ENCODE measurements at places on chromosomes 13 and 19.

- H3K4me3 ChIP-seq = no peak overlapping the region
- H3K27ac ChIP-seq = no peak overlapping the region
- no peaks in the 10 kb centered on the region for H3K4me1 ChIP-seq
- H3K36me3 ChIP-seq = no peaks in the 10 kb centered on the region
Measured at GRCh38 chr13:75425216-75426009, 56.6 kb downstream of the TBC1D4 start.

- no peaks in the 10 kb centered on the region for H3K27me3 ChIP-seq
- H3K27ac ChIP-seq = no peak overlapping the region
- no peaks in the 10 kb centered on the region for H3K4me1 ChIP-seq
- H3K36me3 ChIP-seq = peaks cover 57% of the 10 kb centered on the region
- DNase-seq = no peak
- no peak overlapping the region for H3K4me3 ChIP-seq
Measured at GRCh38 chr19:10550336-10550735, 6.6 kb downstream of the ATG4D start.

DNA sequence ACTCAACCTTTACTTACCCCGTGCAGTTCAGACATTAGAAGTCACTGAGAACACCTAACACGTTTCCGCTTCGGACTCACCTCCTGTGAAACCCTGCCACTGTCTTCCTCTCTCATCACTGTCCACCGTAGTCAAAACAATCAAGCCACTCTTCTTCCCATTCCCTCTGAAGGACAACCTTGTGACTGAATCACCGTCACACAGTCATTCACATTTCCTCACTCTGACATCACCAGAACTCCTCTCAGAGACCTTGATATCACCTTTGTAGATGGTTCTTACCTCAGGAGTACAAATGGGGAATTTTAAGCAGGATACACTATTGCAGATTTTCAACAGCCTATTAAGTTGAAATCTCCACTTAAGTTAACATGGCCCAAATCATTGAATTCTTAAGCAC lies 1.3 kb upstream of the KBTBD6 start:
- no peak overlapping the region for H3K27ac ChIP-seq
- H3K27me3 ChIP-seq = no peaks in the 10 kb centered on the region

DNA sequence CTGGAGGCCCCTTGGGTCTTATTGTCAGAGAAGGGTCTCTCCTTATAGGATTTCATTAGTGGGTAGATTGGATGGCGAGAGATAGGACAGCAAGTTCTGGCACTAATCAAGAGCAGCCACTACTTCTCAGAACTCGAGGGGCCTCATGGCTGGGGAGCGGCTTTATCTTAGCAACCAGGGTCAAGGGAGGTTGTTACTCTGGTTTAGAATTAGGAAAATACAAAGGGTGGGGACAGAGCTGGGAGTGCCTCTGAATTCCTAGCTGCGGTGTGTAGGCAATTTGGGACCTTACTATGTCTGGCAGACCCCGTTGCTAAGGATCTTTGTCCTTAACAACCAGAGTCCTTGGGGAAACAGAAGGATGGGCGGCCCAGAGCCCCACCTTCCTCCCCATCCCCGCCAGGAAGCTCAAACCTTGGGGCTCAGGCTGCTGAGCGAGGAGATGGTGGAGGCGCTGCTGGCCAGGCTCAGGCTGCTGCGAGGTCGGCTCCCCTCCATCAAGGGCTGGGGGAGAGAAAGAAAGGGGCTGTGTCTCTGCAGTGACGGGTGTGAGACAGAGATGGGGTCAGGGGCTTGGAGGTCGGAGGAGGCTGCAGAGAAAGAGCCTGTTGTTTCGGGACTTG lies 1.2 kb downstream of the PLEKHA4 start:
- no peak overlapping the region for H3K27ac ChIP-seq
- H3K4me1 ChIP-seq = peaks cover 5% of the 10 kb centered on the region
- no peak overlapping the region for H3K4me3 ChIP-seq

DNA sequence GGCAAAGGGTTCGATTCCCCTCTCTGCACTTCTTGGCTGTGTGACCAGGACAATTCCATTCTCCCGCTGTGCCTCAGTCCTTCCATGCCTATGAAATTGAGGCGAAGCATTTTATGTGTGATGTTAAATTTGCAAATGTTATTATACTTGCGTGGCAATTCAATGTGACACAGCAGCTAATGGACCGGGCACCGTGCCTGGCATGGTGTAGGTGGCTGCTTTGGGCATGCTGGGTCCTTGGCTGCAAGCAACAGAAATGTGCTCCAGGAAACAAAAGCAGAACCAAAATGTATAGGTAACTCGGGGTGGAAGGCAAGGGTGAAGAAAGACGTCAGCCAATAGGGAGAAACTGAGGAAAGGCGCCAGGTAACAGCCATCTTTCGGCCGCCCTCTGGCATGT lies 37.1 kb downstream of the TINCR start:
- H3K36me3 ChIP-seq = no peaks in the 10 kb centered on the region
- no peak for DNase-seq
- no peaks in the 10 kb centered on the region for H3K27me3 ChIP-seq
- no peaks in the 10 kb centered on the region for H3K4me1 ChIP-seq
- no peak overlapping the region for H3K27ac ChIP-seq
- H3K4me3 ChIP-seq = no peak overlapping the region

- no peak overlapping the region for H3K4me3 ChIP-seq
- H3K4me1 ChIP-seq = peaks cover 20% of the 10 kb centered on the region
- H3K27me3 ChIP-seq = no peaks in the 10 kb centered on the region
- DNase-seq = peak; percentile 71
- H3K36me3 ChIP-seq = peaks cover 58% of the 10 kb centered on the region
Measured at GRCh38 chr19:3055741-3056416, 6.4 kb downstream of the TLE5 start.

- no peak for DNase-seq
- no peak overlapping the region for H3K27ac ChIP-seq
- peaks cover 18% of the 10 kb centered on the region for H3K36me3 ChIP-seq
- H3K4me3 ChIP-seq = no peak overlapping the region
- H3K4me1 ChIP-seq = no peaks in the 10 kb centered on the region
- H3K27me3 ChIP-seq = no peaks in the 10 kb centered on the region
Measured at GRCh38 chr19:9658769-9659168, 16.1 kb downstream of the ZNF562 start.

GRCh38 chr19:32735936-32736335 lies 16.4 kb downstream of the TDRD12 start:
- H3K27ac ChIP-seq = no peak overlapping the region
- no peaks in the 10 kb centered on the region for H3K36me3 ChIP-seq
- H3K27me3 ChIP-seq = no peaks in the 10 kb centered on the region
- H3K4me1 ChIP-seq = no peaks in the 10 kb centered on the region
- no peak for DNase-seq
- H3K4me3 ChIP-seq = no peak overlapping the region

GRCh38 chr13:107070792-107071191 lies 502.9 kb upstream of the ARGLU1 start:
- no peaks in the 10 kb centered on the region for H3K4me1 ChIP-seq
- H3K27ac ChIP-seq = no peak overlapping the region
- DNase-seq = no peak
- no peak overlapping the region for H3K4me3 ChIP-seq
- H3K27me3 ChIP-seq = no peaks in the 10 kb centered on the region

GRCh38 chr13:35393886-35394285 lies 82.6 kb downstream of the MAB21L1 start:
- no peaks in the 10 kb centered on the region for H3K36me3 ChIP-seq
- H3K4me1 ChIP-seq = no peaks in the 10 kb centered on the region
- H3K4me3 ChIP-seq = no peak overlapping the region
- no peak overlapping the region for H3K27ac ChIP-seq
- no peaks in the 10 kb centered on the region for H3K27me3 ChIP-seq
- DNase-seq = no peak

DNA sequence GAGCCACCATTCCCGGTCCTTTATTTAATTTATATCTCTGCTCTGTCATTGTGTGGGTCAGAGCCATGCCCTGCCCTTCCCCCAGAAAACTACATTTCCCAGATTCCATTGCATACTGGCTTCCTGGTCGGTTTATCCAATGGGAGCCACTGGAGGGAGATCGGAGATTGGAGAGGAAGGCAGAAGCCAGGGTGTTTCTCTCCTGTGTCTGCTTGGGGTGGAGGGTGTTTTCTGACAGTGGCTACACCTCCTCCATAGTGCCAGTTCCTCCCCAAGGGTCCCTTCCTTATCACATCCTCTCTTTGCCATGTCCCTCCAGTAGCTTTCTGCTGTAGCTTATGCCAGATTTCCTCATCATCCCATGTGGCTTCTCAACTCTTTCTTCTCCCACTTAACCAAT lies 19.0 kb downstream of the OLFM2 start:
- no peak overlapping the region for H3K27ac ChIP-seq
- H3K36me3 ChIP-seq = no peaks in the 10 kb centered on the region
- no peak for DNase-seq
- H3K4me3 ChIP-seq = no peak overlapping the region
- peaks cover 9% of the 10 kb centered on the region for H3K27me3 ChIP-seq
- H3K4me1 ChIP-seq = peaks cover 6% of the 10 kb centered on the region

DNA sequence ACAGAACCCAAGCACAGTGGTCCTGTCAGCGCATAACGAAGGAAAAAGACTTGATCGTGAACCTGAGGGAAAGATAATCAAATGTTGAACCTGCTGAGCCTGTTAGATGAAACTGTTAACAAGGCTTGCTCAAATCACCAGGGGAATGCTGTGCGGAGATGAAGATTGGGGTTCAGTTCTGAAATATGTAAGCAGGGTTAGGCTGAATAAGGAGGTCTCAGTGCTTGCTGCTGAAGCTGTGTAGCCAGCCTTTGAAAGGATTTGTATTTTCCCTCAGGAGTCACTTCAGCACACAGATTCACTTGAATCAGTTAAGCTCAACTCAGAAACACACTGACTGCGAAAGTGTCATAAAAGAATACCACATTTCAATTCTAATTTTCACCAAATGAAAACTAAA lies 793.5 kb downstream of the OLFM4 start:
- no peaks in the 10 kb centered on the region for H3K36me3 ChIP-seq
- no peak overlapping the region for H3K4me3 ChIP-seq
- no peaks in the 10 kb centered on the region for H3K27me3 ChIP-seq
- H3K4me1 ChIP-seq = no peaks in the 10 kb centered on the region
- no peak overlapping the region for H3K27ac ChIP-seq

GRCh38 chr19:8552810-8553209 lies 24.4 kb downstream of the MYO1F start:
- H3K27ac ChIP-seq = no peak overlapping the region
- H3K27me3 ChIP-seq = no peaks in the 10 kb centered on the region
- DNase-seq = peak; percentile 74

GRCh38 chr19:4045597-4046361 lies 20.9 kb downstream of the ZBTB7A start:
- no peak for DNase-seq
- H3K4me3 ChIP-seq = no peak overlapping the region
- H3K27me3 ChIP-seq = no peaks in the 10 kb centered on the region

GRCh38 chr13:98315902-98316301 lies 138.8 kb upstream of the RNF113B start:
- H3K4me3 ChIP-seq = no peak overlapping the region
- peak; percentile 32 for DNase-seq
- H3K27ac ChIP-seq = no peak overlapping the region
- peaks cover 2% of the 10 kb centered on the region for H3K36me3 ChIP-seq

DNA sequence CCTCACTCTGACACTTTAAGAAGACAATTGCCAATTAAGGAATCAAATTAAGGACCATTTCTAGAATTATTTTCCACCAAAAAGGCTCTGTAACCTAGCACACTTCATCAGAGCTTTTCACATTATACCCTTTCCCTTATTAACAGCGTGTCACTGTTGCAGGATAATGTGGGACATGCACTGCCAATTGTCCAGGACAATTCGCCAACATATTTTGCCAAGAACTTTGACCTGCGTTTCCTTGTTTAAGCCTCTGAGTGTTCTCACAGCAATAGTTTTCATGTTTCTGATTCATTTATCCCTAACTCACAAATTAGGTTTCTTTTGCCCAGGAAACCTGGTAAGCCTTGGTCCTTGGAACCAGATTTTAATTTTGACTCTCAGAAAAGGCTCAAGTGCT lies 13.3 kb downstream of the COL4A1 start:
- peaks cover 16% of the 10 kb centered on the region for H3K36me3 ChIP-seq
- no peak overlapping the region for H3K4me3 ChIP-seq
- no peak overlapping the region for H3K27ac ChIP-seq
- no peak for DNase-seq
- H3K4me1 ChIP-seq = no peaks in the 10 kb centered on the region

GRCh38 chr19:45883881-45884681 lies 1.9 kb downstream of the IRF2BP1 start:
- H3K4me3 ChIP-seq = peak overlapping the region; percentile 54
- no peak overlapping the region for H3K27ac ChIP-seq
- H3K4me1 ChIP-seq = peaks cover 21% of the 10 kb centered on the region

DNA sequence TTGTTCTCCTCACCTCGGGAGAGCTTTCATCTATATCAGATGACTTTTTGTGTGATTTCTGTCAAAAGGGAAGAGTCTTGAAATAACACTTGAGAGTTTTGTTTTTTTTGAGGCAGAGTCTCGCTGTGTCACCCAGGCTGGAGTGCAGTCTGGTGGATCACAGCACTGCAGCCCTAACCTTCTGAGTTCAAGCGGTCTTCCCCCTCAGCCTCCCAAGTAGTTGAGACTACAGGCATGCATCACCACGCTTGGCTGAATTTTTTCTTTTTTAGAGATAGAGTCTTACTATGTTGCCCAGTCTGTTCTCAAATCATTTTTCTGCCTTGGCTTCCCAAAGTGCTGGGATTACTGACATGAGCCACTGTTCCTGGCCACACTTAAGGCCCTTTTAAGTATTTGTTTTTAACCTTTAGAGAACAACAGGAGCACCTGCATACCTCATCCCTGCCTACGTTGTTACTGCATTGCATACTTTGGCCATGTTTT lies 11.4 kb downstream of the NDFIP2 start:
- H3K4me1 ChIP-seq = no peaks in the 10 kb centered on the region
- H3K27me3 ChIP-seq = no peaks in the 10 kb centered on the region
- H3K36me3 ChIP-seq = no peaks in the 10 kb centered on the region
- DNase-seq = peak; percentile 57

GRCh38 chr13:21124852-21125251 lies 51.5 kb downstream of the SKA3 start:
- no peaks in the 10 kb centered on the region for H3K36me3 ChIP-seq
- H3K27me3 ChIP-seq = no peaks in the 10 kb centered on the region
- no peak overlapping the region for H3K4me3 ChIP-seq
- H3K4me1 ChIP-seq = peaks cover 1% of the 10 kb centered on the region
- H3K27ac ChIP-seq = no peak overlapping the region

DNA sequence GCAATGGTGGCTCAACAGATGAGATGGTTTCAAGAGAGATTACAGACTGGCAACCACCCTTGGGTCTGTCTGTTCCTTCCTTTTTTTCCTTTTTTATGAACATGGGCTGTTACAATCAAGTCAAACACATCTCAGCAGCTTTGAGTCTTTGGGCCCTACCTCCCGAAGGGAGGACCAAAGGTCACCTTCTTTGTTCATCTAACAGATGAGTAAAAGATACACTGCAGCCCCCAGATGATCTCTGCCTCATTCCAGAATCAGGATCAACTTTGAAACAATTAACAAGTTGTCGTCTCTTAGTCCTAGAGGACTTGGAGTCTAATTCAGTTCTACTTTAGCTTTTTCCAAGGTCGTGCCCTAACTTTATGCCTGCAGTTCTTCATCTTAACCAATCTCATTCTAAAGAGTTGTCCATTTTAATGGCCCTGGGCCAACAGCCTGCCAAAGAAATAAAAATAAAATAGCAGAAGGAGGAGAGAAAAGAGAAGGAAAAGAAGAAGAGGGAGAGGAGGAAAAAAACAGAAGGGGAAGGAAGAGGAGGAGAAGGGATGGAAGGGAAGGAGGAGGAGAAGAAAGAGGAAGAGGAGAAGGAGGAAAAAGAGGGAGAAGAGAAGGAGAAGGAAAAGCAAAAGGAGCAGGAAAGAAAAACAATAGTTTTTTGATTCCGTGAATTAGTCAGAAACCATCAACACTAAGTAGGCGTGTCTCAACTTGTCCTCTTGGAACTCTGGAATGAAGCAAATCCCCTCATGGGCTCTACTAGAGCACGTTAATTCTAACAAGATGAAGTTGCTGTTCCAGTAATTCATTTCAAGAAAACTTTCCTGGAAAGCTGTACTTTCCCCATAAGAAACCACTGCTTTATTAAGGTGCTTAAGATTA lies 281.2 kb downstream of the FOXO1 start:
- DNase-seq = no peak
- no peak overlapping the region for H3K27ac ChIP-seq
- H3K4me1 ChIP-seq = peaks cover 9% of the 10 kb centered on the region
- H3K36me3 ChIP-seq = no peaks in the 10 kb centered on the region
- H3K4me3 ChIP-seq = no peak overlapping the region
- H3K27me3 ChIP-seq = no peaks in the 10 kb centered on the region
